ENCODE measurements at places on chromosomes 12 and 14.
A peak's percentile ranks its signal among the peaks of the same experiment; 100 is the strongest.

DNA sequence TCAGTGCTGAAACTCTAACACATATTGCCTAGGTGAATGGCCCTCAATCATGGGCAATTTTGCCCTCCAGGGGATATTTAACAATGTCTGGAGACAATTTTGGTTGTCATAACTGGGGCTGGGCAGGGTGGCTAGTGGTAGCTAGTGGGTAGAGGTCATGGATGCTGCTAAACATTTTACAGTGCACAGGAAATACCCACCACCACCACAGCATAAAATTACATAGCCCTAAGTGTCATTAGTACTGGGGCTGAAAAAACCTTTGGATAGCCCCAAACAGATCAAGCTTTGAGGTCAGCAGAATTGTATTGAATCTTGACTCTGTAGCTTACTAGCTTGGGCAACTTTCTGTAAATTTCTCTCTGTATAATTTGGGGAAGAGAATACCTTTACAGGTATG is 758.0 kb downstream of the BCL11B start:
- DNase-seq: no peak

DNA sequence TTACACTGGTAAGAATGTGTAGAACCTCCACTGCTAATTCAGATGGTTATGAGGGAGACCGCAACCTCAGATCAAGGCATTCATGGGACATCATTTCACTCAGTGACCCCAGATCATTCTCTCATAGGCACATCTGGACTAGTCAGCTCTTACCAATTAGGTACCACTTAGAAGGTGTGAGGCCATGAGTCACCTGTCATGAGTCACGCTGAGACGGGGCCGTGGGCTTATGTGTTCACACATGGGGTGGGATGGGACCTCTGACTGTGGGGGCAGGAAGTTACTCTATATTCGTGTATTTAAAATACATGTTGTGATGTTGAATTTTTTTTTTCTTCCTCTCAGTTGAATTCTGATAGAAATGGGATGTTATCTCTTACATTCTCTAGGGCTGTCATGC is 55.9 kb downstream of the CCDC92 start:
- peak; percentile 38 for DNase-seq

- no peak for DNase-seq
These were observed 164.5 kb downstream of the TMTC3 start for GRCh38 chr12:88306471-88307069.

- DNase-seq: no peak
These were observed 269.9 kb downstream of the ADAMTS20 start for GRCh38 chr12:43282106-43282505.
